Activated CD8-positive, alpha-beta memory T cell treated with anti-CD3 and anti-CD28 coated beads, Interleukin-2, amount 50 U/mL, for 4 hours (primary cell): ENCODE measurements at places on chromosomes 7 and 10.

GRCh38 chr7:82972135-82972534 lies 190.5 kb downstream of the PCLO start:
- DNase-seq = no peak

DNA sequence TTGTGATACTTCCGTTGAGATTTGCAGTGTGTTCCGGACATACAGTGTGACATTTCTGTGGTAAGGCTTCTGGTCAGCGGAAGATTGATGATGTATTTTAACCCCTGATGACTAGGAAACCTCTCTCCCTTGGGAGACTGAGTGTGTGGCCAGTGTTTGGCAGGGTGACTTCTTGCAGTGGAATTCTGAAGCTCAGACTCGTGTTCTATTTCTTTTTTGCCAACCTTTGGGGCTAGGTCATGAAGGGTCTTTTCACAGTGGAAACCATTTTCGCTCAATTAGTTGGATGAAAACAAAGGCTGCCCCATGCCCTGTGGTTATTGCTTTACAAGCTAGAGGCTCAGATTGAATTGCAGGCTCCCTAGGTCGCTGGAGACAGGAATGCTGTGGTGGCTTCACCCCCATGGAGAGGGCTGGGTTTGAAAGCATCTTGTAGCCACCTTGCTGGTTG lies 288.9 kb downstream of the BBS9 start:
- DNase-seq = no peak

DNA sequence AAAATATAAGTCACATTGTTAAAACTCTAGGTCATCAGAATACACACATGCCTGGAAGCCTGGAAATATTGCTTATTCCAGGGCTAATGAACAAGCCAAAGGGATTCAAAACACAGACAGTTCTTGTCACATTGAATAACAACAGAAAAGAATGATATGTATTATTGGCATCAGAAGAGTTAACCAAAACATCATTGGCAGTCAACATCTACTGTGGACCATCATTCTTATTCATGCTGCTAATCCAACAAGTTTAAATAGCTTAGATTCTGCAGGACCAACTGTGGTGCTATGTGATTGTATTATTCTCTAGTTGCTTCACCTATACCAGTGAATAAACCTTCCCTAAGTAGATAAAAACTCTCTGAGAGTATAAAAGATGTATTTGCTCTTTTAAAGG lies 198.3 kb downstream of the NEBL start:
- DNase-seq = no peak

- DNase-seq = no peak
These were observed 18.8 kb downstream of the IMPDH1 start for GRCh38 chr7:128390871-128391565.

GRCh38 chr7:106462365-106462859 lies 177.6 kb upstream of the NAMPT start:
- no peak for DNase-seq
